ENCODE measurements at places on chromosomes 16 and 17. TPM values are rescaled to one million over a fixed set of nuclear protein-coding genes. Genes with fewer than 3 reads are reported as not detected.

CLDN7 gene
- polyA plus RNA-seq, result 250 TPM

KRTAP9-4 gene
- polyA plus RNA-seq, result not detected

HSD3B7 gene
- 11.7 TPM for polyA plus RNA-seq

PDILT gene
- polyA plus RNA-seq, result not detected

GRCh38 chr17:50798424-50799288 is 31.3 kb upstream of the ANKRD40CL start:
- no peak for DNase-seq

GRCh38 chr17:78973196-78973595 is 6.5 kb downstream of the LGALS3BP start:
- DNase-seq, result no peak

DNA sequence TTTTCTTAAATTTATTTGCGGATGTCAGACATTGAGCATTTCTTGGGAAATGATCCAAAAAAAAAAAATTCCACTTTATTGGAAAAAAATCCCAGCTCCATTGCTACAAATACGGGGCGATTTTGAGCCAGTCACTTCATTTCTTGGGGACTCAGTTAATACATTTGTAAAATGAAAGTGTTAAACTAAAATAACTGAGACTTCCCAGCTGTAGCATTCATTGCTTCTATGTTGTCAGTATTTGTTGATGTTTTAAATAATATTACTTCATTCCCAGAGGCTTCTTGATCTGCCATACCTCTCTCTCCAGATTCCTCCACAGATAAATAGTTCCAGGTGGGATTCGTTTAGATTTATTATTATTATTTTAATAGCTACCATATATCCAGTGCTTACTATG is 77.1 kb upstream of the HS3ST3A1 start:
- DNase-seq, result no peak

DNA sequence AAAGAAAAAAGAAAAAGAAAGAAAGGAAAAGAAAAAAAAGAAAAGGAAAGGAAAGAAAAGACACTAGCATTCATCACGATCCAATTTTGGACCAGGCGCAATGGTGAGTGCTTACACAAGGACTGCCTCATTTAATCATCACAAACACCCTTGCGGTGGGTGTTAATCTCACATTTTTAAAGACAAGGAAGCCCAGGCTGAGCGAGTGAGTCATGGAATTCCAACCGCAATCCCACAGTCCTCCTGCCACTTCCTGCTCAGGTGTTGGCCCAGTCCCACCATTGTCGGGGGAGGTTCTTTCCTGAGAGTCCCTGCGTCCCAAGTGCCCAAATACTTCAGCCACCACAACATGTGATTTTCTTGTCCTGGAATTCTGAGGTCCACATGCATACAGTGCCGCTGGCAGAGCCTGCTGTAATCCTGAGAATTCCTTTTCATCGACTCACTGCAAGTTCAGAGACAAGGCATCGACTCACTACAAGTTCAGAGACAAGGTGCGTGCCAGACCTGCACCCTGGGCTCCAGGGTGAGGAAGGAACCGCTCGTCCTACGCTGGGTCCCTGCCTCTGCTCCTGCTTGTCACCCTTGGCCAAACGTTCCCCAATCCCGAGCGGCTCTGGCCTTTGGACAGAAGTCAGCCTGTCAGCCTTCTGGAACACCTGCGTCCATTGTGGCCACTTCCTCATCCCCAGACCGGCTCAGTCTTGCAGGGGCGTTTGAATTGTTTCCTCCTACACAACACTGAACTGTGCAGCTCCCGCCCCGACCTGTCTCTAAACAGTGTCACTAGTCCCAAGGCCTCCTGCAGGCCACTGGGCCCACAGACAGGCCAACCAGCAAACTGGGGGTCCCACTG is 5.8 kb downstream of the ZG16B start:
- DNase-seq, result no peak

- DNase-seq, result no peak
These were observed 30.6 kb downstream of the LYRM1 start for GRCh38 chr16:20931066-20931600.

All from large intestine (tissue), 12 donors.